Stimulated activated CD4-positive, alpha-beta T cell treated with anti-CD3 and anti-CD28 coated beads, Interleukin-2, amount 100 ng/mL, for 48 hours (primary cell): ENCODE measurements at places on chromosomes 16 and 17.
A peak's percentile ranks its signal among the peaks of the same experiment; 100 is the strongest.

- DNase-seq: peak; percentile 36
These were observed 806 bp upstream of the CYB561 start for GRCh38 chr17:63446753-63447470.

- DNase-seq: no peak
These were observed 218.9 kb downstream of the MAF start for GRCh38 chr16:79381603-79382042.

- no peak for DNase-seq
These were observed 19.0 kb upstream of the SNN start for GRCh38 chr16:11649276-11649675.

DNA sequence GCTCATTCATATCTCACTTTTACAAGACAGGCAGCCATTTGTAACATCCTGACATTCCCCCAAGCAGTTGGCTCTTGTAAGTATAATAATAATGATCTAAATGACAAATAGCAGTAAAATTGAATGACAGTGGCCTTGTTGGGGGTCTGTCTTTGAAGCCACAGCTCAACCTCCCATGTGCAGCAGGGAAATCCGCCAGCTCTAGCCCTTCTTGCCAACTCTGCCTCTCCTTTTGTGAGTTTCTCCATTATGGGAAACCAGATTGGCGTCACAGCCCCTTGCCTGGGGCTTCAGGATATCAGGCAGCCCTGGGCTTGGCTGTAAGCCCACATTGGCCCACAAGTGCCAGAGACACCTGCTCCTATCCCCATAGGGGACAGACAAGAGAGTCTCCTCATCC, 70.4 kb upstream of the CACNG5 start:
- no peak for DNase-seq

DNA sequence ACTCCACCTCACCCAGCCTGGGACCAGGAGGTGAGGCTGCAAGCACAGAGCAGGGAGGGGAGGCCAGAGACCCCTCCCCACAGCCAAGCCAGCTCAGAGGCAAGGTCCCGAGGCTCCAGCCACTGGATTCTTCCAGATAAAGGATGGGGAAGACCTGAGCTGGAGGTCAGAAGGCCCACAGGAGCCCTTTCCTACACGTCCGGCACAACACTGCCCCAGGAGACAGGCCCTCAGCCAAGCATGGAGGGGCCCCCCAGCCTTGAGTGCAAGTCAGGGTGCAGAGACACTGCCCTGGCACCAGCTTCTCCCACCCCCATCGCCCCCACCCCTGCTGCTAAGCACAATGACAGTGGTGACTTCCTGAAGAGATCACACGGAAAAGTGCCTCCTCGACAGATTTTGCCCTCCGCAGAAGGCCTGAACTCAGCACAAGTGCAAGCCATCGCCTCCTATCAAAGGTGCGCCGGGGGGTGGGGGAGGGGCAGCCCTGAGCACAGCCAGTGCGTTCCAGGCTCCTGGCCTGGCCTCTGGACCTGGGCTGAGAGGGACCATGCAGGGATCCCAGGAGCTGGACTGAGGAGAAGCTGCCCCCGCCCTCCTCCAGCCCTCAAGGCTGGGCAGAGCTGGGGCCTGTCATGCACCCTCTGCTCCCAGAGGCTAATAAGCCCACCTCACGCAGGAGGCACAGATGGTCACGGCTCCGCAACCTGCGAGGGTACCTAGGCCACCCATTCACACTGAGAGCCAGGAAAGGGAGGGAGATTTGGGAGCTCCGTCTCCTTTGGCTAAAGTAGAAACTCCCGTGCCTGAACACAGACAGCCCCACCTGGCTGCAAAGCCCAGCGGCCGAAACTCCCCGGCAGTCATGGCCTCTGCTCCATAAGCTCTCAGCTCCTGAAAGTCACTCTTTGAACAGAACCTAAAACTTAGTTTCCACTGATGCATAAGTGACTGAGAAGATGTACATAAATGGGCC, 2.7 kb downstream of the MAFG start:
- DNase-seq: no peak

- DNase-seq: no peak
These were observed 37.0 kb upstream of the CCDC182 start for GRCh38 chr17:57782062-57782490.

DNA sequence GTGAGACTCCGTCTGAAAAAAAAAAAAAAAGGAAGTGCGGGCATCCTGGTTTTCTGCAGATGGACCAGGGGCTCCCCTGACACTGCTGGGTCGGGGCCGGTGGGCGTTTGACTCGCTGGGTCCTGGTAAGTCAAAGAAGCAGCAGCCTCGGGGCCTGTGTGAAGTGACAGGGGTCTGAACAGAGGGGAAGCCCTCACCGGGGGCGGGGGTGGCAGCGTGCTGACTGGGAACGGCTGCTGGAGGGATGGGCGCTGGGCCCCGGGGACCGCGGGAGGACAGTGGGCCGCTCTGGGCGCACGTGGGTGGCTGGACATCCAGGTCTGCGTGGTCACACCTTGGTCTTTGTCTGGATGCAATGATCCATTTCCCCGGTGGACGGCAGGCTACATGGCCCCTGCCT, 8.2 kb downstream of the GALNS start:
- DNase-seq: no peak
